ENCODE measurements at places on chromosomes 5 and 9.

- no peak for DNase-seq
Observed at GRCh38 chr9:137986268-137987099, 108.9 kb downstream of the CACNA1B start.

DNA sequence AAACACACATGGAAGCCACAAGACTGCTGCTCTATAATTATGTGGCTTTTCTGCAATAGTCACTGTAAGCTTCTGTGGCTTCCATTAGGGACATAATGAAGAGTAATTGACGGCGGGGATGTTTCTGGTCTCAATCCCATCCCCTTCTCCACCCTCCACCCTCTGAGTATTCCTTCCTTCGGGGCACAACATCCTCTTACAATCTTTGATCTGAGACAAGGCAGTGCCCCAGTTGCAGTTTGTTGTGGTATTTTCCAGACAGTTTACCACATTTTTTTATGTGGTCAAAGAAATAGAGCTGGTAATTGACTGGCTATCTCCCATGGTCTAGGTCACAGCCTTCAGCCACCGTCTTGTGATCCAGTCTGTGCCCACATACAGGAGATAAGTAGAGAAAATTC lies 277.7 kb downstream of the NR2F1-AS1 start:
- no peak for DNase-seq

DNA sequence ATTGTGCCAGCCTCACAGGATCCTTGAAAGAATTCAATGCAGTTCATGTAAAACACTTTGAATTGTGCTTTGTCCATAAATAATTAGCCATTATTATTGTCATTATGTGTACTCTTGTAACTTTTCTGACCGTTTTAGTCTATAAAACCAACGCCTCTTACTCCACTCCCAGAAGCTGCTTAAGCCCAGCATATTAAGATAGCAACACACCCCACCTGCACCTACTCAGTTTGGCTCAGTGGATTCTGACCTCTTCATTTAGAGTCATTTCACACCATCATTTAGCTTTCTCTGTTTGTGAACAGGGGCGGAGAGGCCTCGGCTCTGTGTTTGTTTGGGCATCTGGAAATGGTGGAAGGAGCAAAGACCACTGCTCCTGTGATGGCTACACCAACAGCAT lies 205.1 kb downstream of the PCSK5 start:
- no peak for DNase-seq

DNA sequence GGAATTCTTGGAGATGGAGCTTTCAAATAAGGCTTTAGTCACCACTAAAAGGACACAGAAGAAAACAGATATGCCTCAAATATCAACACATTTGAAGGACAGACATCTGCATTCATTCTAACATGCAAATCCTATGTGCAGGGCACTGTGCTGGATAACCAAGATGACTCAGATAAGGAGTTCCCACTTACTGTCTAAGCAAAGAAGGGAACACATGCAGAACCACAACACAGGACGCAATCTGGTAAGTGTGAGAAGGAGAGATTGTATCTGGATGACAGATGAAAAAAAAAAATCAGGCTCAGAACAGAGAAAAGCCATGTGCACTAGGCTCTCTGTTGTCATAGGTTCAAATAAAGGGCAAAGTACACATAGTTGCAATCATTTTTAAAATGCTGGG lies 42.5 kb downstream of the ELAVL2 start:
- DNase-seq, result no peak

- DNase-seq, result no peak
Observed at GRCh38 chr9:86200599-86201162, 58.8 kb downstream of the C9orf153 start.

- no peak for DNase-seq
Observed at GRCh38 chr5:169717288-169717687, 80.2 kb downstream of the DOCK2 start.

DNA sequence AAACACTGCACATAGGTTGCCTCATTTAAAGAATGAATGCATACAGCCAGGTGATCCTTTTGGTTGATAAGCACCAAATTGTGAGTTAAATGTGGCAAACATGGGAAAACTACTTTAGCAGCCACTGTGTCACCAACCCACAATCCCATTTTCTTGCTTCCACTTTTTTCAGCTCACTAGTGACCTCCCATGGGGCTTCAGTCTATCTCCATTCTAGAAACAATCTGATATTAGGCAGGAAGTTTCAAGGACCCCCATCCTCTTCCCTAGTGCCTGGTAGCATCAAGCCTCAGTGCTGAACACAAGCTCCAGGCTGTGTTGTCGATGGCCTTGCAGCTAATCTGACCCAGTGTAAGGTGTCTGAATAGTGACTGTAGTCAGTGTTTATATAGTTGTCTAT lies 66.2 kb downstream of the PLPPR1 start:
- DNase-seq, result no peak

GRCh38 chr9:81823672-81824554 lies 104.3 kb upstream of the SPATA31D4 start:
- no peak for DNase-seq

DNA sequence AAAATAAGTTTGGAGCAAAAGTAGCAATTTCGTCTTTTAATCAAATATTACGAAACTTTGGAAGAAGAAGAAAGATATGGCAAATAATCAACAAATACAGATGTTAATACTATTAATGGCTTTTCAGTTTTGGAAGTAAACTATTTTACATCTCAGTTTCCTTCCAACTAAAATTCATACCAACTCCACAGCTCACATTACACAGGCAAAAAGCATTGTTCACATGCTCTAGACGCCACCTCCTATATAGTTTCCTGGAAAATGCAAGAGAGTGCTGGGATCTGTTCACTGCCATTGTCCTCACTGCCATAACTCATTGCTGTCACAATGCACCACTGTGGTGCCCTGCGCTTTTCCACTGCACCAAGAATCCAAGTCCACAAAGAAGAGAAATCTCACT lies 149.0 kb upstream of the FTMT start:
- no peak for DNase-seq

GRCh38 chr5:81192373-81192750 lies 40.8 kb upstream of the CKMT2 start:
- DNase-seq, result no peak

DNA sequence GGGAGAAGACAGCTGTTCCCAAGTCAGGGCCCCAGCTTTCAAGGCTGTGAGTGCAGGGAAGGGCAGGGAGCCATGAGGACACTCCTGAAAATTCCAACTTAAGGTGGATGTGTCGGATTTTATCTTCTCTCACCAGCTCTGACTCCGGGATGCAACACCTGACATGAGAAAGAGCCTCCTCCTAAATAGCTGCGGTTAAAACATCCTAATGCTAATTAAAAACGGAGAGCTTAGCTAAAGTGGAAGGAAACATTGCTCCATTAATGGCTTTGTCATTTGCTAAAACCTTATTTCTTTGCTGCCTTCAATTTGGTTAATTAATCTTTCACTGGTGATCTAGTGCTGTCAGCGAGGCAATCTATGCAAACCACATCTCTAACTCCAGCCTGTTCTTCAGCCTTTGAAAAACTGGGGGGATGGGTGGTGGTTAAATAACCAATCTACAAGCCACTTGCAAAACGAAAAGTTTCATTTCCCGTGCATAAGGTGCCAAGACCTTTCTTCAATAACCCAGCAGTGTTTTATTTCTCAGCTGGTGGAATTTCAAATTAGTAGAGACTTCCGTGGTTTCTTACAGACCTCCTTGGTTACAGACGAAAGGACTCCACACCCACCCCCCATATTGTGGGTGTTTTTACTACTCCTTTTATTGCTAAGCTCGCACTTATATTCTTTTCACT lies 379.6 kb downstream of the MLLT3 start:
- DNase-seq, result no peak

- peak; percentile 37 for DNase-seq
Observed at GRCh38 chr5:177350776-177351391, 584 bp downstream of the LMAN2 start.

DNA sequence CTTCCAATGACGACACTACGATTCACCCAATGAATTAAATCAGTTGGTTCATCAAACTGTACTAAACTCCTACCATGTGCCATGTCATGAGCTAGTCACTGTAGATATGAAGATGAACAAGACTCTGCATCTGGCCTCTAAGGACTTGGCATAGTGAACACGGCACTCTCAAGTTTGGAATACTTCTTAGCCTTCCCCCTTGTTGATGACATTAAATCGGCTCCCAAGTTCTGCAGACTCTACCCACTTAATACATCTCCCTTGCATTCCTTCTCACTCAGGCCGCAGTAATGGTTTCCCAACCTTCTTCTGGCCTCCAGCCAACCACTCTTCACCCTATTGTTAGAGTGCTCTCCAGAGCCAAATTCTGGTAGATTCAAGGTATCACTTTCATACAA lies 184.7 kb downstream of the MAPKAP1 start:
- DNase-seq, result no peak

- no peak for DNase-seq
Observed at GRCh38 chr9:91914404-91914803, 35.6 kb downstream of the ROR2 start.

DNA sequence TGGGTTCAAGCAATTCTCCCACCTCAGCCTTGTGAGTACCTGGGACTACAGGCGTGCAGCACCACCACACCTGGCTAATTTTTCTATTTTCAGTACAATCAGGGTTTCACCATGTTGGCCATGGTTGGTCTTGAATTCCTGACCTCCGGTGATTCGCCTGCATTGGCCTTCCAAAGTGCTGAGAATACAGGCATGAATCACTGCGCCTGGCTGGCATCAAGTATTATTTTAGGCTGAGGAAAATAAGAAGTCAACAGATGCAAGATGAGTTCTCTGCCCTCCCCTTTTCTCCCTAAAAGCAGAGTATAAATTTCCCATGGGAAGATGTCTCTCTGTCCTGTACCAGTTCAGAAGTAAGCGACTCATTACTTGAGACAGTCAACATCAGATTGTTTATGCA lies 71.5 kb downstream of the ELAVL2 start:
- no peak for DNase-seq

GRCh38 chr5:60445921-60446320 lies 254.0 kb downstream of the DEPDC1B start:
- DNase-seq, result no peak

- DNase-seq, result no peak
Observed at GRCh38 chr5:36854402-36855140, 22.0 kb upstream of the NIPBL start.

GRCh38 chr5:121377461-121377860 lies 474.2 kb upstream of the FTMT start:
- no peak for DNase-seq

- DNase-seq, result no peak
Observed at GRCh38 chr5:128241051-128241695, 157.6 kb downstream of the SLC12A2 start.

GRCh38 chr5:156800929-156801328 lies 49.2 kb upstream of the PPP1R2B start:
- DNase-seq, result no peak

GRCh38 chr5:109546461-109546860 lies 136.7 kb upstream of the PJA2 start:
- no peak for DNase-seq

- no peak for DNase-seq
Observed at GRCh38 chr9:5720151-5720550, 91.2 kb downstream of the RIC1 start.

GRCh38 chr5:175418251-175418650 lies 25.7 kb downstream of the DRD1 start:
- DNase-seq, result no peak

DNA sequence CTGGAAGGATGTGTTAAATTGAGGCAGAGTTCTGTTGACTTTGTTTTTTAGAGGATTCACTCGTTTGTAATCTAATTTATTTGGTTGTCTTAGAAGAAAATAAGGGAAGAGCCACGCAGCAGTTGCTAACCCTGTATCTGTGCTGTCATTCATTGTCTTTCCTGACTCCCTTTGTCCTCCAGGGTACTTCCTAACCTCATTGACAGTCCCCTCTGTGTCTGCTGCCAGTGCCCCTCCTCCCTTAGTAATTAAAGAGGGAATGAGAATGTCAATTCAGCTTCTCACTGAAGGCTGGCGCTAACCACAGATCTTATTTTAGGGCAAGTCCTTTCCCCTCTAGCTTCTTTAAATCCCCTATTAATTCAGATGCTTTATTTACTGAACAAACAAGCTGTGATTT lies 84.0 kb downstream of the MAST4 start:
- DNase-seq, result no peak

- DNase-seq, result no peak
Observed at GRCh38 chr9:91148306-91148705, 213.4 kb downstream of the AUH start.

DNA sequence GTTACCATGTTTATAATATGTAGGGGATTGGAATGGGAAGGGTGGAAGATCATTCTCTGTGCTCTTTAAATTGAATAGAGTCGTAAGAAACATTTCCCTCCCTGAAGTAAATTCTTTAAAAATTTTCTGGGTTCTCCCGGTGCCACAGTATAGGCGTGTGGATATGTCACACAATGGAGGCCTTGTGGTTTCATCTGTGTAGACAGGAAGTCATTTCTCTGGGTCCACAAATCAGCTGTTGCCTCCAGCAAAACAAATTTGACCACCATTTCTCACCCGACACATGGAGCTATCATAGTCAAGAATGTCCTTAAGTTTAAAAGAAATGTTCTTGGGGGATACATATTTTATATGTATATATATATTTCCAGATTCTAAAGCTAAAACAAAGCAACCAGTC lies 17.4 kb downstream of the CEP78 start:
- no peak for DNase-seq

DNA sequence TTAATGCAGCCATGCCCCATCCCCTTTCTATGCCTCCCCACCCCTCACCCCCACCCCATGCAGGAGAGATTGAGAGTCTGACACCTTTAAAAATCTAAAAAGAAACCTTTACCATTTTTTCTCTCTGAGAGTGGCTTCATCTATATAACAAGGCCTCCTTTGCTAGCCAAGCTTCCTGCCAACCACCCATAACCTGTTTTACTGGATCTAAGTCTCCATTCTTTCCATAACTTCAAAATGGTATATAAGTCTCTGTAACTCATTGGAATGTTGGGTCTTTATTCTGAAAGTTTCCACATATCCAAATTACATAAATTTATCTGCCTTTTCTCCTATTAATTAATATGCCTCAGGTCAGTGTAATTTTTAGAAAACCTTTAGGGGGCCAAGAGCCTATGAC lies 1174.0 kb downstream of the MAT2B start:
- no peak for DNase-seq

GRCh38 chr5:90644132-90644531 lies 85.5 kb downstream of the ADGRV1 start:
- no peak for DNase-seq

DNA sequence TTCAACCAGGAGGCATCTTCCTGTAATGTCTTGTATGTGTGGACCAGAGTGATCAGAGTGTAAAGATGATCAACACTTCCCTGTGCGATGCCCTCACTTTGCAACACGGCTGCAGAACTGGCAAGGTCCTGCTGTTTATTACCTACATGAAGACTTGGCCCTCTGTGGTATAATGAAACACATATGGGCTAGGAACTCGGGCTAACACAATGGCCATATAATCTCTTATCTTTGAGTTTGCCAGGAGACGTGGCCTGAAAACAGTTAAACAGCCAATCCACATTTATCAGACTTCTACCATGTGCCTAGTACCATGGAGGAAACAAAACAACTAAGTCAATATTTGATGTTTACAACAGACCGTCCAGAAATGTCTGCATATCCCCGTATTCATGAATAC lies 145.5 kb downstream of the ZNF462 start:
- DNase-seq, result no peak

Measured in HEK293T (cell line).